ENCODE measurements at places on chromosomes 3 and 15.

- no peak for DNase-seq
Measured at GRCh38 chr15:57158589-57158988, 217.7 kb upstream of the CGNL1 start.

DNA sequence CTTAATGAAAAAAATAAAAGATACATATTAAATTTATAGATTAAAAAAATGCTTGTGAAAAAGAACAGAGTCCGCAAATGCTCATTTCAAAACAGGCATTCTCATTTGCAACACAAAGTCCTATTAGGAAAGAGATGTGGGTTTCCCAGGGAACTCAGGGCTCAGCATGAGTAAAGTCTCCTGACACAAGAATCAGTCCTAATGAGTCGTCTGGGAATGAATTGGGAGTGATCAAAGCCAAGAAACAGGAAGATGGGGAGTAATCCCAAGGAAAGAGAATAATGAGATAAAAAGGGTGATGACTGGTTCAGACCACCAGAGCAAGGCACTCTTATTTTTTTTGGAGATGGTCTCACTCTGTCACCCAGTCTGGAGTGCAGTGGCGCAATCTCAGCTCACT is 443.7 kb downstream of the NR2F2 start:
- no peak for DNase-seq

DNA sequence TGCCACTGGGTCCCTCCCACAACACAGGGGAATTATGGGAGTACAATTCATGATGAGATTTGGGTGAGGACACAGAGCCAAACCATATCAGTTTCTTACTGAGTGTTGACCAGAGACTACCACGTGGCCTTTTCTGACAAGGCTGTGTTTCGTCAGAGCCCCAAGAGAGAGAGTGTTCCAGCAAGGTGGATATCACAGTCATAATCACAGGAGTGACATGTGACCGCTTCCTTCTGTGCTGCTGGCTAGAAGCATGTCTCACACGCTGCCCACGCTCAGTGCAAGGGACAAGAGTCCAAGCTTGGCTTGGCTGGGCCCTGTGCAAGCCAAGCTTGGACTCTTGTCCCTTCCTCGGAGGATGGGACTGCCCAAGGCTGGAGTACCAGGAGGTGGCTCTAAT is 103.2 kb downstream of the GABRG3 start:
- DNase-seq, result no peak

DNA sequence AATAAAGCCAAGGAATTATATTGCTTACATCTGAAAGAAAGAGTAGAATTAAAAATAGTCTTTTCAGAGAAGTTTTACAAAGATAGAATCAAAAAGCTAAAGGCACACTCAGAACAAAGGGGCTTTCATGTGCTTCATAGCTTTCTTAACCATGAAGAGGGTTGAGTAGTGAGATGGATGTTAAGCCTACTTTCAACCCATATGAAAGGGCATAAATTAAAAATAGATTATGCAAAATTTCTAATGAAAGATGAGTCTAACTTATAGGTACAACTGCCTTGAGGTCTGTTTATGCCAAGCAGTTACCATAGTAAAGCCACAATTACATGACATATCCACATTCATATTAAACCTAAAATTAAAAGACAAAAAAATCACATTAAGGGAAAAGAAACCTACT is 223.3 kb upstream of the ARHGEF26 start:
- no peak for DNase-seq

GRCh38 chr3:162842549-162843216 is 1346.1 kb downstream of the OTOL1 start:
- DNase-seq, result no peak

- DNase-seq, result no peak
Measured at GRCh38 chr3:5678248-5678647, 490.7 kb downstream of the EDEM1 start.

DNA sequence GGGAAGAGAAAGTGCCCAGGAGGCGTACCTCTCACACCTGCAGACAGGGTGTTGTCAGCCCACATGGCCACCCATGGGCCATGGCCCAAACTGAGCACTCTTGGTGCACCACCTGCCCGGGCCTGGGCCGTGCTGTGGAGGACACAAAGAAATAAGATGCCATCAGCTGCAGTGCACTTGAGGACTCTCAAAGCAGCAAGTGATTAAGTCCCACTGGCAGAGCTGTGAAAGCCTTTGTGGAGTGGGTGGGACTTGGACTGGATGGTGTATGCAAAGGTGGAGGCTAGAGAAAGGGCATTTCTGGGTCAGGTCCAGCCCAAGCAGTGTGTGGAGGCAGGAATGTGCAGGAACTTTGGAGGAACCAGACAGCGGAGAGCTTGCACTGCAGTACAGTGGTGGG is 122.3 kb downstream of the MEGF11 start:
- no peak for DNase-seq

- no peak for DNase-seq
Measured at GRCh38 chr15:74505837-74506514, 35.0 kb upstream of the ARID3B start.

DNA sequence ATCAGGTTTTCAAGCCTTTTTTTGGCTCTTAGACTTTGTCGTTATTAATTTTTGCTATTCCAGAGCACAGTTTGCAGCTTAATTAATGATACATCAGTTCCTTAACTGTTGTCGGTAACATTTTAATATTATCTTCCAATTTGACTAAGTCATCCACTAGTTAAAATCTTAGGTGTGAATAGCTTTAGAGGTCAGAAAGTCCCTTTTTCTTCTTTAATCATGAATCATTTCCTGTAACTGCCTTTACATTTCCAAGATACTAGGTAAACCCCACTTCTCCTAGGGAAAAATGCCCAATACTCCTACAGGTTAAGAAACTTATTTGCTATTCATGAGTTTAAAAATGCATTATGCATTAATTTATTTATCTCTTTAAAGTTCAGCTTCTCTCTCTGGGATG is 260.9 kb upstream of the CFAP20DC start:
- DNase-seq, result no peak

DNA sequence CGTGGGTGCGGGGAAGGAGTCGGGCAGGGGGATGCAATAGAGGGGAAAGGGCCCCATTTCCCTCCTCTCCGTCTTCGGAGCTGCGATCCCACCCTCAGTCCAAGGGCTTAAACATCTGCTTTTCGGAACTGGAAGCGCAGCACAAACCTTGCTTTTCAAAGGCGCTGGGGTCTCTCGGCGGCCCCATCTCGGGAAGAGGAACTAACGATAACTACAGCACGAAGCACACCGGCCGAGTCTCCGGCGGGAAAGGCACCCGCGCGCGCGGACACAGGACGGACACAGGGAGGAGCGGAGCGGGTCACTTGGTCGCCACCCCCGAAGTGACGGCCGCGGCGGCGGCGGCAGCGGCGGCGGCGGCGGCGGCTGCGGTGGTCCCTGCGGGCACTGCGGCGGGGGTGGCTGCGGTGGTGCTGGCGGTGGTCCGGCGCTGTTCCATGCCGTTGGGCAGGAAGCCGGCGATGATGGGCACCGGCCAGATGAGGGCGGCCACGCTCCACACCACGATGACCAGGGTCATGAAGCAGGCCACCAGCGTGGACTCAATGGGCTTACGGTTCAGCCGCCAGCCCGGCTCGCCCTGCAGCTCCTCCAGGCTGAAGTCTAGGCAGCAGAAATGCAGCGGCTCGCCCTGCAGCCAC is 1.1 kb downstream of the TMEM158 start:
- DNase-seq, result no peak
